CD4-positive, CD25-positive, alpha-beta regulatory T cell (primary cell): ENCODE measurements at places on chromosomes 4 and X. TPM values are rescaled to one million over a fixed set of nuclear protein-coding genes. Genes with fewer than 3 reads are reported as not detected.

The CLDN34 gene
- total RNA-seq, result not detected

The CT45A7 gene
- not detected for total RNA-seq

The POLN gene
- total RNA-seq, result 4.9 TPM

The XPNPEP2 gene
- total RNA-seq, result 0.99 TPM

The UTP14A gene
- total RNA-seq, result 11.7 TPM

The CXCL9 gene
- total RNA-seq, result not detected

GRCh38 chr4:189001971-189002450 lies 862.8 kb downstream of the TRIML1 start:
- no peaks in the 10 kb centered on the region for H3K27me3 ChIP-seq
- no peaks in the 10 kb centered on the region for H3K4me1 ChIP-seq
- H3K27ac ChIP-seq, result no peak overlapping the region
- H3K36me3 ChIP-seq, result no peaks in the 10 kb centered on the region
- H3K4me3 ChIP-seq, result no peak overlapping the region

- H3K27ac ChIP-seq, result no peak overlapping the region
- no peaks in the 10 kb centered on the region for H3K27me3 ChIP-seq
- H3K36me3 ChIP-seq, result peaks cover 25% of the 10 kb centered on the region
- H3K4me3 ChIP-seq, result no peak overlapping the region
- H3K4me1 ChIP-seq, result peaks cover 29% of the 10 kb centered on the region
- no peak for DNase-seq
Measured at GRCh38 chr4:1328267-1329155, 18.5 kb upstream of the UVSSA start.

DNA sequence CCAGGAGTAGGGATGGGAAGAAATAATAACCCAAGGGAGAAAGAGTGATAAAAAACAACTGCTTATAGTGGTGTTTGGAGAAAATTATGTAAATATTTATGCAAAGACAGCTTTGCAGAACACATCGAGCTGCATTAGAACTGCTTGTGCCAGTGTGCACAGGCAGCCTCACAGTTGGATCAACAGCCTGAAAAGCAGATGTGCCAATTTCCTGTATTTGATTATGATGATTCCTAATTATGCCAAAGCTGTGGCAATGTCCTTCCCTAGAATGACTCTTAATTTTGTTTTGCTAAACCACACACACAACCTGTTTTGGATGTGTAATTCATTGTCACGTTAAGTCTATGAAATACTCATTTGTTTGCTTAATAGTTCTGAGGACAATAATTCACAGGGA lies 30.6 kb upstream of the ANTXR2 start:
- H3K4me3 ChIP-seq, result no peak overlapping the region
- DNase-seq, result no peak
- no peaks in the 10 kb centered on the region for H3K36me3 ChIP-seq
- no peaks in the 10 kb centered on the region for H3K27me3 ChIP-seq

GRCh38 chr4:1851575-1852410 lies 4.2 kb downstream of the LETM1 start:
- DNase-seq, result no peak
- no peak overlapping the region for H3K4me3 ChIP-seq

DNA sequence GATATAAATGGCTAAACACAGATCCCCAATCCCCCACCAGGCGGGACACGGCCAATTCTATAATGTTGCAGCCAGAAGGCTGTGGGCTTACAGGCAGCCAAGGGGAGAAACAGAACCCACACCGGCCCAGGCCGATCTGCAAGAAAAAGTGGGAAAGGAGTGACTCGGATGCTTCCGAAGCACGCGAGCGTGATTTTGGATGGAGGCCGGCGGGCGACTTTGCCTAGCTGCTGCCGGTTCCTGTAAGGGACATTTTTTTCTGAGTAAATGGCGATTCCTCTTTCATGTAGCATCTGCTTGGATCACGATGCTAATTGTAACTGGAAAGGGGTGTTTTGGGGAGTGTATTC lies 470.2 kb downstream of the PCDH19 start:
- H3K27ac ChIP-seq, result no peak overlapping the region
- H3K4me3 ChIP-seq, result no peak overlapping the region
- no peaks in the 10 kb centered on the region for H3K4me1 ChIP-seq

- H3K27me3 ChIP-seq, result no peaks in the 10 kb centered on the region
- H3K4me1 ChIP-seq, result no peaks in the 10 kb centered on the region
- DNase-seq, result no peak
- H3K27ac ChIP-seq, result no peak overlapping the region
Measured at GRCh38 chr4:125714049-125714448, 399.3 kb downstream of the FAT4 start.

GRCh38 chr4:33924239-33924638 lies 2320.1 kb downstream of the ARAP2 start:
- H3K4me1 ChIP-seq, result no peaks in the 10 kb centered on the region
- H3K27me3 ChIP-seq, result no peaks in the 10 kb centered on the region
- no peak for DNase-seq
- no peak overlapping the region for H3K27ac ChIP-seq
- H3K36me3 ChIP-seq, result no peaks in the 10 kb centered on the region
- H3K4me3 ChIP-seq, result no peak overlapping the region

GRCh38 chrX:41596596-41596995 lies 92.2 kb upstream of the GPR34 start:
- no peaks in the 10 kb centered on the region for H3K4me1 ChIP-seq
- no peaks in the 10 kb centered on the region for H3K27me3 ChIP-seq
- H3K27ac ChIP-seq, result peak overlapping the region; percentile 9
- peaks cover 3% of the 10 kb centered on the region for H3K36me3 ChIP-seq

DNA sequence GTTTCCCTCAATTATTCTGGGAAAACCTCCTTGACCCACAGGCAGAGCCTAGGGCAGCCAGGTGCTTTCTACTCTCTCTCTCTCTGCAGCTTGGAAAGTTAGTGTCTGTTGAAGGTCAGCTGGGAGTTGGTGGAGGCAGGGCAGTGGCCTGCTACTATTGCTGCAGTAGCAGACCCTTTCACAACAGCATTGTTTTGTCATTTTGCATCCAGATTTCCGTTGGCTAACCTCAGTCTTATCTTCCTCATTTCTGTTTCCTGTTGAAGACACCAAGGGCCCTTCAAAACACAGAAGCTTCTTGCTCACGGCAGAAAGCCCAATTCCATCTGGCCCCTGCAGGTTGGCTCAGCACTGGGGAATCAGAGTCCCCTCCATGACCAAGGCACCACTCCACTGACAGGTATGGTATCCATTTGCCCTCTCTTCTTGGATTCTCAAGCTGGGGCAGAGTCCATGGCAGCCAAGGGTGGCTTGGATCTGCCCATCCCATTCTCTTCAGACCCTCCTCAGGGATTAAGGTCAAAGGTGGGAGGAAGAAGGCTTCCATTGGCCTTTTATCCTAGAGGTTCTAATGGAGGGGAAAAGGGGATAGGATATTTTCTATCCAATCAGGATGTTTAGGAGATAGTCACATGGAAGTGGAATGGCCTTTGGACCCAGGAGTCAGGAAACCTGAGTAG lies 24.6 kb downstream of the VSIG4 start:
- no peaks in the 10 kb centered on the region for H3K36me3 ChIP-seq
- DNase-seq, result no peak
- peak overlapping the region; percentile 41 for H3K4me3 ChIP-seq

DNA sequence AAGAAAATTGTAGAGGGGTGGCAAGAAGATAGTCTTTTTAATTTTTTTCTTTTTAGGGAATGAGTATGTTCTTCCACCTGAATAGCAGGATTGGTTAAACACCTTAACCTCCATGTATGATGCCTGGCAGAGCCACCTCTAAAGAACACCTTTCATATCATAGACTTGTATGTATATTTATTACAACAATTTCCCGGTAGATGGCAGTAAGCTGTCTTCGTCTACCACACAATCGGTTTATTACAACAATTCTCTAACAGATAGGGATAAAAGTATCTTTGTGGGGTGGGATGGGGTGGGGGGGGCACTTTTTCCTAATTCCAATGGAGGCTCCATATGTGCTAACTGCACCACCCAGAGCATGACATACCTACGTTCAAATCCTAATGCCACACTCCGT lies 255.5 kb downstream of the LDB2 start:
- H3K4me3 ChIP-seq, result no peak overlapping the region
- no peaks in the 10 kb centered on the region for H3K27me3 ChIP-seq
- no peak for DNase-seq
- H3K36me3 ChIP-seq, result no peaks in the 10 kb centered on the region
- H3K27ac ChIP-seq, result no peak overlapping the region

DNA sequence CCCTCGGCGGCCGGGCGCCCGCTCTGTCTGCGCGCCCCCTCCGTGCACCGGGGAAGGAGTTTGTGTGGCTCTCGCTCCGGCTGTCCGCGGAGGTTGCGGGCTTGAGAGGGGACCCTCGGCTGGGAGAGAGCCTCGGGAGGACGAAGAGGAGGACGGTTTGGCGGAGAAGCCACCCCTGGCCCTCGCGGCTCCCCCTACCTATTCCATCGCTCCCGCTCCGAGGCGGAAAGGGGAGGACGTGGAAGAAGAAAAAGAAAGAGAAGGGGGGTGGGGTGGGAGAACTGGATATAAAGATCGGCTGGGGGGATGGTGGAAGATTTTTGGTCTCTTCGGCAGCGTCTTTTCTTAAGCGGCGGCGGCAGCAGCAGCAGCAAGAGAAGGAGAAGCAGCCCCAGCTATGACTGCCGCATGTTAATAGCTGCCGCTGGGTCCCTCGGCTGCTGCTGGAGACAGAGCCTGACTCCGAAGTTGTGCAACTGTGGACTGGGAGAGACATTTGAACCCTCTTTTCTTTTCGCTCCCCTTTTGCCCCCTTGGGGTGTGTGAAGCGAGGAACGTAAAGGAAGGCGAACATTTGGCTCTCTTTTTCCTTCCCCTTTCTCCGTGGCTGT lies 895 bp downstream of the ADGRL3 start:
- H3K27me3 ChIP-seq, result peaks cover 5% of the 10 kb centered on the region
- H3K36me3 ChIP-seq, result no peaks in the 10 kb centered on the region
- no peak overlapping the region for H3K27ac ChIP-seq
- no peak for DNase-seq

DNA sequence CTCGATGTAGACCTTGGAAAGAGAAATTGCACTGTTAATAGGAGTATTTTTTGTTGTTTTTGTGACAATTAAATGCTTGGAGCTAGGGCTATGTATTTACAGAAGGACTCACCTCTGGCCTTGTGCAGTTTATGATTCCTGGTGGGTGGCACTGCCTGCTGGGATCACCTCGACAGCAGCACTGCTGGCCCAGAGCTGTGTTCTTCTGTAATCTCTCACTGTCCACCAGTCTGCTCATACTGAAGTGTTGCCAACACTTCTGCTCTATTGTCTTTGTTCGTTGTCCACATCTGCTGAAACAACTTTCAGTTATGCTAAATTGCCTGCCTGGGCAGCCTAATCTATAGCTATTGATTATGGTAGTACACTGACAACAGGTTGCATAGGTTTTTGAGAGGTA lies 194.4 kb upstream of the ANK2 start:
- no peaks in the 10 kb centered on the region for H3K36me3 ChIP-seq
- H3K4me1 ChIP-seq, result no peaks in the 10 kb centered on the region
- no peak overlapping the region for H3K4me3 ChIP-seq
- no peak for DNase-seq

GRCh38 chrX:118550792-118551191 lies 55.2 kb downstream of the DOCK11 start:
- no peak overlapping the region for H3K27ac ChIP-seq
- no peak overlapping the region for H3K4me3 ChIP-seq
- peaks cover 9% of the 10 kb centered on the region for H3K4me1 ChIP-seq
- H3K27me3 ChIP-seq, result no peaks in the 10 kb centered on the region

GRCh38 chr4:26964994-26965393 lies 104.4 kb downstream of the STIM2 start:
- no peak for DNase-seq
- H3K27me3 ChIP-seq, result no peaks in the 10 kb centered on the region
- no peak overlapping the region for H3K4me3 ChIP-seq
- H3K36me3 ChIP-seq, result peaks cover 4% of the 10 kb centered on the region

DNA sequence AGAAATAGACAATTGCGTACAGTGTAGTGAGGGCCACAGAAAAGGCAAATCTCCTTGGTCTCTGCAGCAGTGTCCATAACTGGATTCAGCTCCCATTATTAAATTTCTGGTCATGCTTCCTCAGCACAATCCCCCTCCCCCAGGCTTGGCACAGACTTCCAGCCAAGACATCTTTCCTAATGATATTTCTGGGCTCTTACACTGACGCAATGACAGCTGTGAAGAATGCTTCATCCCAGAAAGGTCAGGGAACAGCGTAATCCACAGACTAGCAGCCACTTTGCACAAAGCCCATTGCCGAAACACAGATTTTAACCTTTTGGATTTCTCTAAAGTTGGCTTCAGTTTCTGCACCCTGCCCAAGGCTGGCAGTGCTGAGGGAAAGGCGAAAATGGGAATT lies 597.6 kb upstream of the CPEB2 start:
- no peaks in the 10 kb centered on the region for H3K36me3 ChIP-seq
- no peak for DNase-seq
- no peaks in the 10 kb centered on the region for H3K4me1 ChIP-seq
- H3K4me3 ChIP-seq, result no peak overlapping the region
- H3K27ac ChIP-seq, result no peak overlapping the region
- H3K27me3 ChIP-seq, result no peaks in the 10 kb centered on the region

- H3K36me3 ChIP-seq, result no peaks in the 10 kb centered on the region
- no peaks in the 10 kb centered on the region for H3K4me1 ChIP-seq
- DNase-seq, result no peak
- peaks cover 10% of the 10 kb centered on the region for H3K27me3 ChIP-seq
Measured at GRCh38 chr4:10347815-10348214, 109.4 kb downstream of the ZNF518B start.

DNA sequence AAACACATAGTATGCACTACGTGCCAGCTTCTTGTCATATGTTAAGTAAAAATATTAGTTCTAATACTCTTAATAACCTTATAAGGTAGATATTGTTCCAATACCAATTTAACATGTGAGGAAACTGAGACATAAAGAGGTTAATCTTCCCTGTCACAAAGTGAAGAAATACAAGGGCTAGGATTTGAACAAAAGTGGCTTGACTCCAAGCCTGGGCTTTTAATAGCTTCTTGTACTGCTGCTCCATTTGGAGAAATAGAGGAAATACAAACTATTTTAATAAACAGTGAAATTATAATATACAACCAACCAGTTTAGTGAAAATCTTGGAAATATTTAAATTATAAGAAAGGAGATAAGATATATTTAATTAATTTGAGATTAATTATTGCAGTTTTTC lies 33.2 kb downstream of the TLL1 start:
- no peaks in the 10 kb centered on the region for H3K4me1 ChIP-seq
- H3K27ac ChIP-seq, result no peak overlapping the region
- no peak for DNase-seq
- no peaks in the 10 kb centered on the region for H3K36me3 ChIP-seq
- H3K27me3 ChIP-seq, result no peaks in the 10 kb centered on the region
- H3K4me3 ChIP-seq, result no peak overlapping the region

GRCh38 chrX:129876771-129877305 lies 29.1 kb upstream of the UTP14A start:
- no peak overlapping the region for H3K27ac ChIP-seq
- H3K27me3 ChIP-seq, result no peaks in the 10 kb centered on the region
- H3K36me3 ChIP-seq, result no peaks in the 10 kb centered on the region
- no peak overlapping the region for H3K4me3 ChIP-seq

- H3K4me1 ChIP-seq, result no peaks in the 10 kb centered on the region
- no peaks in the 10 kb centered on the region for H3K36me3 ChIP-seq
- no peaks in the 10 kb centered on the region for H3K27me3 ChIP-seq
- no peak overlapping the region for H3K27ac ChIP-seq
Measured at GRCh38 chrX:33307911-33308354, 96.6 kb upstream of the DMD start.

GRCh38 chr4:5969336-5969735 lies 48.9 kb downstream of the C4orf50 start:
- no peak overlapping the region for H3K4me3 ChIP-seq
- DNase-seq, result no peak
- no peaks in the 10 kb centered on the region for H3K4me1 ChIP-seq
- H3K27me3 ChIP-seq, result no peaks in the 10 kb centered on the region
- H3K27ac ChIP-seq, result no peak overlapping the region
